HuH-7.5 (cell line): ENCODE measurements at places on chromosomes 4 and X.

DNA sequence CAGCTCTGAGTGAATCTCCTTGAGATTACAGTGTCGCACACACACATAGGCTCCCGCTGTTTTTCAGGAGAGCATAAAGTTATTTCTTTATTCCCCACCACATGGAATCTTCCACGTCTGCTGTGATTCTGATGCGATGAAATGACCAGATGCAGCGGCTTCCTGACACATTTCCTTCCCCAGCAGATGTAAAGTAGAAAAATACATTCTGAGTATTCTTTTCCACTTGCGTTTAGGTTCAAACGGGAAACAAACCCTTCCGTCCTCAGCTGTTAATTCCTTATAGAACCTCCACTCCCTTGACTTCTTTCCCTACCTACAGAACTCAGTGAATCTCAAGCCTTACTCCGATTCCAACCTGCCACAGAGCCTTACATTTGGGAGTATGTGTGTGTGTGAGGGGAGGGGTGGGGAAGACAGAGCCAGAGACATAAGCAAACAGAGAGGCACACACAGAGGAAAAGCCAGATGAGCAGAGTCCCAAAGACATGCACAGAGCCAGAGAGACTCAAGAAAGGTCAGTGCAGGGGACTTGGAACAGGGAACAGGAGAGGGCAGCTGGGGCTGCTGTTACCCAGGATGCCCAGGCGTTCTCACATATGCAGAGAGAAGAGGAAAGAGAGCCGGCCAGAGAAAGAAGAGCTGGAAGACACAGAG is 47.3 kb downstream of the SETD7 start:
- DNase-seq = no peak

GRCh38 chrX:43176686-43177085 is 398.7 kb upstream of the PPP1R2C start:
- DNase-seq = no peak

GRCh38 chr4:42594888-42595287 is 62.0 kb downstream of the ATP8A1 start:
- no peak for DNase-seq

DNA sequence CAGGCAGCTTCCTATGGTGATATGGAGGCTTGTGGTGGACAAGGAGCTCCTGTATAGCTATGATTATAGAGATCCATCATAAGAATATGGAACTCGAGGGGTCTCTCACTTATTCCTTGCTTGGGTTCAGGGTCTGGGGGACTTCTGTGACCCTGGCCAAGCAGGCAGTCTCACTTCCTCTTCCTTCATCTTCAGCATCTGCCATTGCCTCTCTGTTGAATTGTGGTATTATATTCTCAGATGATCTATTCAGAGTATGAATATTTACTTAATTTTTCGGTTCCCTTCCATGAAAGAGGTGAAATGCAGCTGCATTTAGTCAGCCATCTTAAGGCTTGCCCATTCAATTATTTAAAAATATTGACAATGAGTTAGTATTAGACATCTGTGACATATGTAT is 292.9 kb downstream of the SPIN4 start:
- DNase-seq = no peak

- DNase-seq = no peak
These were observed 197.6 kb downstream of the BCOR start for GRCh38 chrX:39899856-39900776.

DNA sequence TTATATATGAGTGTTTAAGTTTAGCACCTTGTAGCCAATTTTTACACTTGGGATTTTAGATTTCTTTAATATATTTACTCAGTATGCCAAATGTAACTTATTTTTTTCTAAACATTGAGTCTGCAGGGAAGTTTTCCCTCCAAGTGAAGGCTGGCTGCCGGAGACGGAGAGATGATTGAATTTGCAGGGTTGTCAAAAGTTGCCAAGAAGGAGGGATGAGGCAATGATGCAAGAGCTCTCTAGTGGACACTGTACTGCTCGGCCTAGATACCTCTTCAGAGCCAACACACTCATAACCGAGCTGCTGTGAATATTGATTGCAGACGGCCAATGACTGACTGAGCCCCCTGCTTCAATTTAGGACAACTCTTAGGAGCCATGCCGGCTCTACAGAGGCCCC is 318.6 kb upstream of the CASK start:
- no peak for DNase-seq
